ENCODE measurements at places on chromosomes 1 and 21.
A peak's percentile ranks its signal among the peaks of the same experiment; 100 is the strongest.

GRCh38 chr21:45547545-45547900, 5.3 kb upstream of the SLC19A1 start:
- DNase-seq: no peak

- no peak for DNase-seq
Observed at GRCh38 chr1:4307468-4307845, 347.0 kb upstream of the AJAP1 start.

GRCh38 chr1:214850432-214851050, 232.0 kb upstream of the KCNK2 start:
- no peak for DNase-seq

- DNase-seq: no peak
Observed at GRCh38 chr1:65066419-65066765, 81.6 kb upstream of the AK4 start.

DNA sequence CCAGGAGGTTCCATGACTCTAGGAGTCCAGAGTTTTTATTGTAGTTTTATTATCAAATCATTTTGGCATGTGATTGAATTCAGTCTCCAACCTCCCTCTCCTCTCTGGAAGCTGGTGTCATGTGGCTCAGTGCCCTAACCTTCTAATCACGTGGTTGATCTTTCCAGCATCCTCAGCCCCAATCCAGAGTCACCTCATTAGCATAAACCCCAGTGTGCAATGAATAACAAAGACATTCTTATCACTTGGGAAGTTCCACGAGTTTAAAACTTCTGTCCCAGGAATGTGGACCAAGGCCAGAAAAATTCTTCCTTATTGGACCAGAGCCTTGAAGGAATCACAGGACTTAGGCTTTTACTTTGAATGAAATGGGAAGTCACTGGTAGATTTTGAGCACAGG, 52.2 kb downstream of the KIRREL1 start:
- DNase-seq: no peak

- DNase-seq: no peak
Observed at GRCh38 chr1:58934706-58935105, 150.9 kb upstream of the JUN start.

GRCh38 chr1:203652724-203653461, 26.3 kb downstream of the ATP2B4 start:
- DNase-seq: no peak

DNA sequence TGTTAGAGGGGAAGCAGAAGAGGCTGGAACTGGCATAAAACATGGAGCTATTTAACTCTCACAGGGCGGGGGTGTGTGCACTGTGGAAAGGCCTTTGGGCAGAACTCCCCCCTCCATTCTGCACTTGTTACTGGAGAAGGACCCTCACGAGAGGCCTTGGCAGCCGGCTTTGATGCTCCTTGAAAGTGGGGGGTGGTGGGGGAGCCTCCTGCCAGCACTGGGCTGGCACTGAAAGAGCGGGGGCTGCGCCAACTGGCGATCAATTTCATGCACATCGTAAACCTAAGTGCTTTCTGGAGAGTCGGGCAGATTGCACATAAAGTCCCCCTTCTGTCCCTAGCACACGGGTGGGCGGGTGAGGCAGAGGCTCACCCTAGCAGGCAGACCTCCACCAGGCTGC, 28.9 kb downstream of the FOXO6 start:
- DNase-seq: no peak

GRCh38 chr1:154975409-154976059, 1.1 kb downstream of the CKS1B start:
- DNase-seq: no peak

- DNase-seq: no peak
Observed at GRCh38 chr1:118890851-118891384, 97.2 kb downstream of the TBX15 start.

DNA sequence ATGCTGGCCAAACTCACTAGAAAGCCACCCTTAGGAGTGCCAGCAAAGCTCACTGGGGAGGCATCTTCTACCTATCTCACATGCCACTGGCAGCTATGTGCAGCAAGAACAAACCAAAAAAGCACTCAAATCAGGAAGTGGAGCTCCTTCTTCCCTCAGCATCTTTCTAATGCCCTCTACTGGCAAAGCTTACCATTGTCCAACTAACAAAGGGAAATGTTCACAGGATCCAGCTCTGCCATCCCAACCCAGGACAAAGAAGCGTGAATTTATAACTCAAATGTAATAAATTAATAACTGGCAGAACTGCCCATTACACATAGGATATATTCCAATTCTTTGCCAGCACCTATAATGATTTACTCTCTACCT, 38.9 kb downstream of the LEPR start:
- peak; percentile 17 for DNase-seq

- peak; percentile 84 for DNase-seq
Observed at GRCh38 chr21:44012474-44013379, 618 bp downstream of the TRAPPC10 start.

DNA sequence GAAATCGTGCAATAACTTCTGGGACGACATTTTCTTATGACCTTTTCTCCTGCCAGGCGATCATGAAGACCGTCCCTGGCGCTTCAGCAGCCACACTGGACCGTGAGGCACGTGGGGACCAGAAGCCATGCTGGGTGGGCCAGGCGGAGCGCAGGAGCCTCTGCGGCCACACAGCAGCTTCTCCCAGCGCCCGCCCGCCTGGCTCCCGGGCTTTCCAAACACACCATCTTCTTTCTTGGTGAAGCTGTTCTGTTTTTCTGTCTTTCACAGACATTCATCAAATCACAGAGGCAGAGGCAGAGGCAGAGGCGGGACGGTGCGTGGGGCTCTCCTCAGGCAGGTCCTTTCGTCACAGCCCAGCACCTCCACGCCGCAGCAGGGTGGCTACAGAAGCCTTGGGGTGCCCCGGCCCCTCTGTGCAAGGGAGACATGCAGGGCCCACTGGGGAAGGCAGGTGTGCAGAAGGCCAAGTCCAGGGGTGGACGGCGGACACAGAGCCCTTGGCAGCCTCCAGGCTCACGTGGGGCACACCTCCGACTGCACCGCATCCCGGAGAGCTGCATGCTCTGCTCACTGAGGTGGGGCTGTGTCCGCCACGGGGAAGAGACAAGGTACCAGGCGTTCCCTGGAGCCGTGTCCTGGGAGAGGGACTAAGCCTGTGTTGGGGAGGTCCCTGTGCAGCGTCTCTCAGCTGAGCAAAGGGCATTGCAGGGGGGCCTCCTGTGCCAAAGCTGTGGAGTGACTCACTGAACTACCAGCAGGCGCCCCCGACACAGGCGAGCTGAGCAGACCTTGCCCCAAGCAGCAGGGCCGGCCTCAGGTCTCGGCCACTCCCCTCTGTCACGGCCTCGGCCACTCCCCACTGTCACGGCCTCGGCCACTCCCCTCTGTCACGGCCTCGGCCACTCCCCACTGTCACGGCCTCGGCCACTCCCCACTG, 2.6 kb upstream of the TMEM240 start:
- DNase-seq: no peak

DNA sequence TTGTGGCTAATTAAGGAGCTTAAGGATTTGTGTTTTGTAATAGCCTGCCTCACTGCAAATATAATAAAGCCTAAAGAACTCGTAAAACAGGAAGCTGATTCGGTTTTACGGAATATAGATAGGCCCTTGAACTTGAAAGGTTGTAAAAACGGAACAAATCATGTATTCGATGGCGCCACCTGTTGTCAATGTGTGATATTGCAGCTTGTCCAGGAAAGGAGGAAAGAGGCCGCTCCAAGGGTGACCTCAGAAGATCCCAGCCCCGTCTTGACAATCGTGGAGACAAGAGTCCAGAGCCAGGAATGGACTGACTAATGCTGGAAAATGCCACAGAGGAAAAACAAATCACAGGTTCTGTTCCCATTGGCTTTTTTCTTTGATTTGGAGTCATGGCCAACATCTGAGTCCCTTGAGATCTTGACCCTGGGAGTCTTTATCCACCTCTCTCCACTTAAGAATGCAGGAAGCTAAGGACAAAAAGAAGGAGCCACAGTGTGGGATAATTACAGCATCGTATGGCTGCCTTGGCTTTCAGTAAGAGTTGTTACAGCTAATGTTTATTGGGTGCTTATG, 7.0 kb upstream of the IGSF21 start:
- peak; percentile 70 for DNase-seq

DNA sequence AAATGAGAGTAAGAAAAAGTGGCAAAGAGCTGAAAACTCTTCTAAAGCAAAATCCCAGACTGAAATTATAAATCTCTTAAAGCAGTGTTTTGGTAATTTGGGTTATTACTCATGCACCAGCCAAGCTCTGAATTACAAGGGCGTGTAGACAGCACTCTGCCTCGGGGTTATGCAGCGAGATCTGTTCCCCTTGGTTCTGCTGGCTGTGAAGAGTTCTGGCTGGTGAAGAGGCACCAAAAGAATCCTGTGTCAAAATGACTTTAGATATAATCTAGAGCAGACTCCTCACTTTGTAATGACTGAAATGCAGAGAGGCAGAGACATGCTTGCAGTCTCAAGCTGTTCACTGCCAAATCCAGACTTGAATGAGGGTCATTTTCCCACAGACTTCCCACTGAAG, 461.8 kb upstream of the CXADR start:
- peak; percentile 28 for DNase-seq

Data from SK-N-SH (cell line).